Naive thymus-derived CD8-positive, alpha-beta T cell (primary cell): ENCODE measurements at places on chromosomes 7 and 10. TPM values are rescaled to one million over a fixed set of nuclear protein-coding genes. Genes with fewer than 3 reads are reported as not detected.

CPN1 gene
- polyA plus RNA-seq = not detected

RBP3 gene
- not detected for polyA plus RNA-seq

SLC35G1 gene
- 2.3 TPM for polyA plus RNA-seq

CDHR3 gene
- 0.63 TPM for polyA plus RNA-seq

FBXO24 gene
- polyA plus RNA-seq = 0.95 TPM
